Fibroblast of skin of scalp (primary cell): ENCODE measurements at places on chromosomes 7 and 10.

GRCh38 chr10:91605968-91606367, 26.9 kb downstream of the PPP1R3C start:
- no peak for DNase-seq

- DNase-seq: peak; percentile 22
Measured at GRCh38 chr10:117619223-117619622, 76.7 kb downstream of the EMX2 start.

- peak; percentile 60 for DNase-seq
Measured at GRCh38 chr7:33107136-33108066, 1.8 kb downstream of the RP9 start.

GRCh38 chr7:118644346-118644745, 419.8 kb downstream of the ANKRD7 start:
- DNase-seq: no peak

DNA sequence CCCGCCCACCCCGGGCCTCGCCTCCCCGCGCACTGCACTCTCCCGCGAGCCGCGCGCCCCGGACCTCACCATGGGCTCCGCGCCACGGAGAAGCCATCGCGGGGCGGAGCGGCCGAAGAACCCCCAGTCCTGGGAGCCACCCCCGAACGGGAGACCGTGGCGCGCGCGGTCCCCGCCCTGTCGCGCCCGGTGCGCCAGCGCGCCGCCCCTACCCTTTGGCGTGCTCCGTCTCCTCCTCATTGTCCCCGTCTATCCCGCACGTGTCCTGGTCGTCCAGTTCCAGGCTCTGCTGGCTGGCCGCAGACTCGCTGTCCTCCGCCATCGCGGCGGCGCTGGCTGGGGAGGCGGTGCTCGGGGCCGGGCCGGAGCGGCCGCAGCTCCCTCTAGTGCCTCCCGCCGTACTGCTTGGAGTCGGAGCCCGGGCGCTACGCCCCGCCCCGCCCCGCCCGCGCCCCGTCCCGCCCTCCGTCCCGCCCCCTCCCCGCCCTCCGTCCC, at the start of gene NMT2:
Gene NMT2 (minus strand): TSS at position 403 of the 495 bp plus-strand sequence. CDS start 81 bp downstream, at position 322.
- no peak for DNase-seq

DNA sequence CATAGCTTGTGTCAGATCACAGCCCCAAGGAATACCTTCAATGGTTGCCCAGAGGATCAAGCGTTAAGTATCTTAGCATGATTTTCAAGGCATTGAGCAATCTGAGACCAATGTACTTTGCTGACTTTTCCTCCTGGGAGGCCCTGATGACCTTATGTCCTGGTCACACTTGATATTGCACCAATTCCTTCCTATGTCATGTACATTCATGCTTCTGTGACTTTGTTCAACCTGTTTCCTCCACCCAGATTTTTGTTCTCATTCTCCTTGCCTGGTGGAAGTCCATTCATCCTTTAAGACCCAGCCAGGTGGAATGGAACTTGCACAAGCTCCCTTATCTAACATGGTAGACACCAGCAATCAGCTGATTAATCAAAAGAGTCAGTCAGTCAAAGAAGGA, 160.8 kb downstream of the PFKFB3 start:
- DNase-seq: no peak

DNA sequence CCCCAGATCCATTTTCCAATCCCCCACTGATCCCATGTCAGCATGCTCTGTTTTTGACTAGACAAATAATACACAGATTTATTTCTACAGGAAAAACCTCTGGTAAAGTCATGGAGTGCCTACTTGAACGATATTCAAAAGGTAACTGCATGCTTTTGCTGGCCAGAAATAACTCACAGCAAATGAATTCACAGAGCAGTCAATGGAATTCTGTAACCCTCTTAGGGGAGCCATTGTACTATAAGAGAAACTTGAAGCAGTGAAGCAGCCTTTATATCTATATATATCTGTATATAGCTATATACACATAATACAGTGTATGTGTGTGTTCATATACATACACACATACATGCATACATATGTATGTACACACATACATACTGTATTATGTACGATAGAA, 29.0 kb upstream of the MEOX2 start:
- no peak for DNase-seq

GRCh38 chr10:102639537-102639936, 4.7 kb upstream of the TRIM8 start:
- no peak for DNase-seq
